ENCODE measurements at places on chromosomes 13 and 19.

- DNase-seq, result no peak
These were observed 19.6 kb downstream of the MBNL2 start for GRCh38 chr13:97241761-97242160.

DNA sequence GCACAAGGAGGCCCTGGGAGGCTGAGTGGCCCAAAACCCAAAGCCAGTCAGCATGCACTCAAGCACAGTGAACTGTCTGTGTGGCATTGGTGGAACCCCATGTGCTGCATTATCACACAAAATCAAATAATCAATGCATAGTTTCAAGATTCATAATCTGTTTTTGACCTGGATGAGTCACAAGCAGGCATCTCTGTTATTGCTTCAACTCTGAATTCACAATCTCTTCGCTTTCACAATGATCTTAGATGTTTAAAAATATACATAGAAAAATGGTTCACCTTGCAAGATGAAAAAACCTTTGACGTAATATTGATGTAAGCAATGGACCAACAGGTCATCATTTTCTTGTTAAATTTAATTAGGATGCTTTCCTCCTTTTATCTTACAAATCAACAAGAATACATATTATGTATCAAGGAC is 455.4 kb downstream of the IRS2 start:
- DNase-seq, result no peak

DNA sequence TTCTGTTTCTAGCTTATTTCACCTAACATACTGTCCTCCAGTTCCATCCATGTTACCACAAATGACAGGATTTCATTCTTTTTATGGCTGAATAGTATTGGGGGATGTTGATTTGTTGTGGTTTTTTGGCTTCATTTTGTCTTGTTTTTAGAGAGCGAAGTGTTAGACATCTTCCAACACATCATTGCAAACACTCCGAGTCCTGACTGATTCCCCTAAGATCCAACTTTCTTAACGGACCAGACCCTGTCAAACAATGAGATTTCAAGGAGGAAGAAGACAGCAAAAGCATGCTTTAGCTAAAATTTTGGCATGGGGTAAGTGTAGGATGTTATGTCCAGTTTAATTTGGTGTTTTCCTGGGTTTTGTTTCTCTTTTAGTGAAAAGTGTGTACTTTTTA is 3.8 kb upstream of the CASP14 start:
- DNase-seq, result no peak

DNA sequence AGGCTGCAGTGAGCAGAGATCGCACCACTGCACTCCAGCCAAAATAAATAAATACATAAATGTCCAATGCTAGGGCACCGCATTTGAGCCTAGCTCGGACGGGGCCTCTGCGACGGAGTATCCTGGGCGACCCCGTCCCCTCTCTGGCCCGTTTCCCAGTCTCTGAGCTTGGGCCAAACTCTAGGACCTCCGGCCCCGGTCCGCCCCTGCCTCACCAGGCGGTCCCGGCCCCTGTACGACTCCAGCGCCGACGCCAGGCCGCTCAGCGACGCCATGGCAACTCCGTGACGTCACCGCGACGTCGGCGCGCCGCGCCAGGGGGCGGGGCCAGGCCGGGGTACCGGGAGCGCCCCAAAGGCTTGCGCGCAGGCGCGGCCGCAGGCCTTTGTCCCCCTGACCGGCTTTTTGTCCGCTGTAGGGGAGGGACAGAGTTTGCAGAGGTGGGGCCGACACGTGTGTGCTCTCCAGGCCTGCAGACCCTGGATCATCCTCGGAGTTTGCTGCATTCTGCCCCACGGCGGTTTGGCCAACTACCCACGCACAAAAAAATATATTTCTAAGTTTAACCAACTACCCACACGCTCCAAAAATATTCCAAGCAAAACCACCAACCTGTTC is at the start of gene PEX11G:
PEX11G (minus strand) TSS at position 300 of the 618 bp plus-strand sequence; CDS start at position 275, 25 bp downstream.
- DNase-seq, result peak; percentile 96

GRCh38 chr19:46825731-46826055 is 25.0 kb downstream of the AP2S1 start:
- no peak for DNase-seq

GRCh38 chr13:38566519-38566918 is 120.4 kb upstream of the FREM2 start:
- DNase-seq, result no peak

- no peak for DNase-seq
These were observed 76.2 kb downstream of the FOXO1 start for GRCh38 chr13:40590112-40590862.

- no peak for DNase-seq
These were observed 4.0 kb downstream of the MAG start for GRCh38 chr19:35295792-35296462.

- no peak for DNase-seq
These were observed 19.0 kb upstream of the ATP11A start for GRCh38 chr13:112670864-112671263.

- DNase-seq, result no peak
These were observed 5.6 kb upstream of the RAB8A start for GRCh38 chr19:16106121-16106520.
